Muscle of arm (tissue), 14 donors: ENCODE measurements at places on chromosomes 3 and 15. TPM values are rescaled to one million over a fixed set of nuclear protein-coding genes. Genes with fewer than 3 reads are reported as not detected.

DNA sequence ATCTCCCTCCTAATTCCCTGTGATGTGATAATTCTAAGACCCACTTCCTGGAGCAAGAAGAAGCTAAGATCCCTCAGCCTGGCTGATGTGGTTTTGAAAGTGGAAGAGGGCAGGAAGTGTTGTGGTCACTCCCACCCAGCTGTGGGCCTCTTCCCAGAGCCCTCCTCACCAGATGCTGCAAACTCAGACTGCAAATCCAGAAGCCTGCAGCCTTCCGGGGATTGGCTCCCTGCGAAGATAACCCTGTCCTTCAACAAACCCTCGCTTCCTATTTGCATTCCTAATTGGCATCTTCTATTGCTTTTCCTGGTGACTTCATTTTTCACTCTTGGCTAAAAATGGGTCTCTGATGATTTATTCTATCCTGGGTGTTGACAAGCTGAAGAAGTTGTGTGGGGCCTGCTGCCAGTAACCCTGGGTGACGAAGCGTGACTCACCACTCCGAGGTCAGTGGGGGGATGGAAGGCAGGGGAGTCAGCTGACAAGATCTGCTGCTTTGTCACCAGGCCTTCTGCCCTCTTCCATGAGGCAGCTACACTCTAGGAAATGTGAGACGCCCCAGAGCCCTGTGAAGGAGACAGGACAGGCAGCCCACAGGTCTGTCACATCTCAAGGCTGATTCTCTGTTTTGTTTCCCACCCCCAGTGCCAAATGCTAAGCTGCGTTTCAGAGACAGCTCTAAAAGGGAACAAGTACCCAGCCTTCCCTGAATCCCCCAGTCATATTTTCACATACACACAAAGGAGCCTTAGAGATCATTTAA lies 99.7 kb upstream of the LIPC start:
- DNase-seq = peak; percentile 94

GRCh38 chr3:36786921-36787890 lies 22.9 kb upstream of the DCLK3 start:
- no peak for DNase-seq

DNA sequence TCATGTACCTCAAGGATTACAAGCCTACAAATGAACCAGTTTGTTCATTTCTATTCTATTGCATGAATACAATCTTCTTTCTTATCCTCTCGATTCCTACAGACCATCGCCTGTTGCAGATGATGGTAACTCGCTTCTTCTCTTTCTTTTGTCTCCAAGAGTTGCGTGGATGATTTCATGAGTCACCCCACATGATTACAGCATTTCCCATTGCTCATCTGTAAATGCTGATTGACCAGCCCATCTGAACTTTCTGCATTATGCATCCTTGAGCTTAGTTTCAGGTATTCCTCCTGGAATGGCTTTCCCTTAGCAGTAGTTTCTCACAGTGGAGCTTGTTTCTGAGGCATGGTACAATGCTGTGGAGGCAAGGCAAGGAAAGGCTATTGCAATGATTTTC lies 109.6 kb upstream of the TOPAZ1 start:
- no peak for DNase-seq

FGF12 gene
- 3.2 TPM for polyA plus RNA-seq

RAD51 gene
- polyA plus RNA-seq = 8.0 TPM

GCSAM gene
- polyA plus RNA-seq = 0.96 TPM

- DNase-seq = no peak
These were observed 48.3 kb downstream of the PARP14 start for GRCh38 chr3:122728756-122729514.

PPIP5K1 gene
- polyA plus RNA-seq = 5.8 TPM

DNA sequence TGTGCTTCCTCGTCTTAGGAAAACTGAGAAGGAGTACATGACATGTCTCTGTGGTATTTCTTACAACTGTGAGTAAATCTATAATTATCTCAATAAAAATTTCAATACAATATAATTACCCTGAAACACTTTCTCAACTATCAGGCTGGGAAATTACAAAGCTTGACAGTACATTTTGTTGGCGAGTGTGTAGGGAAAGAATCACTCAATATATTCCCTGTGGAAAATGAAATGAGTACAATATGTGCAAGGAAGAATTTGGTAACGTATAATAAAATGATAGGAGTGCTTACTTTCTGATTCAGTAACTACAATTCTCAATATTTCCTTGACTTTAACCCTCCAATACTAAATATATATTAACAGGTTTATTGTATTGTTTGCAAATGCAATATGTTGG lies 818.2 kb upstream of the CADM2 start:
- peak; percentile 62 for DNase-seq

DNA sequence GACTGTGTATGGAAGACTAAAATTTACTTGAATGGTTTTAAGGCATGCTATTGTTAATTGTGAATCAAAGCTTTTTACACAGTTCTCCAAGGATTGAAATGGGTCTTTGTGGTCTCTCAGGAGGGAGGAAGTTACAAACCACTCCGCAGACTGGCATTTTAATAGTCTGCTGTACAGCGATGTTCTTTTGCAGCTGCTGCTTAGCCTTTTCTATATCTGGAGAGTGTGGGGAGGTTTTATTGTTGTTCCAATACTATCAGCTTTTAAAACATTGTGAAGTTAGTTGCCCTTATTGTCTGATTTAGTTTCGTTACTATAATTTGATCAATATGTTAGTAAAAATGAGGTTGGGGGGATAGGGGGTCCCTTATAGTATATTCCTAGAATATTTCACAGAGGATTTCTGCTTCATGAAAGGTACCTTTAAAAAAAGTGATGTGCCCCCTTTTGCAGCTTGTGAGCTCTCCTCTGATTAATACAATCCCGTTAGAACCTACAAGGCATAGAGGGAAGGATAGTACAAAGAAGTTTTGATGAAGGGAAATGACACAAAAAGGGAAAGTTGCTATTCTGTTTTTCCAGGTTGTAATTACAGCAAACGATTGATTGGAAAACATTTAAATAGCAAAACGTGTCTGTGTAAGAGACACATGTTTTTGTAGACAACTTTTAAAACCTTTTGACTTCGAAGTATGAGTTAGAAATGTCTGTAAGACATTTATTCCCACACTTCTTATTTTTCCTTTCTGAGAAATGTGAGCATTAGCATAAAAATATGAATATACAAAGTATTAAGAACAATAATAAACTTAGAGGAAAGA lies 158.3 kb upstream of the CGNL1 start:
- no peak for DNase-seq

UPK1B gene
- polyA plus RNA-seq = 0.34 TPM

- no peak for DNase-seq
These were observed 47.6 kb downstream of the OSTN start for GRCh38 chr3:191246630-191247029.

GRCh38 chr3:143644370-143645089 lies 203.7 kb downstream of the SLC9A9 start:
- peak; percentile 39 for DNase-seq
